ENCODE measurements at places on chromosomes 6 and 20. TPM values are rescaled to one million over a fixed set of nuclear protein-coding genes. Genes with fewer than 3 reads are reported as not detected.

DNA sequence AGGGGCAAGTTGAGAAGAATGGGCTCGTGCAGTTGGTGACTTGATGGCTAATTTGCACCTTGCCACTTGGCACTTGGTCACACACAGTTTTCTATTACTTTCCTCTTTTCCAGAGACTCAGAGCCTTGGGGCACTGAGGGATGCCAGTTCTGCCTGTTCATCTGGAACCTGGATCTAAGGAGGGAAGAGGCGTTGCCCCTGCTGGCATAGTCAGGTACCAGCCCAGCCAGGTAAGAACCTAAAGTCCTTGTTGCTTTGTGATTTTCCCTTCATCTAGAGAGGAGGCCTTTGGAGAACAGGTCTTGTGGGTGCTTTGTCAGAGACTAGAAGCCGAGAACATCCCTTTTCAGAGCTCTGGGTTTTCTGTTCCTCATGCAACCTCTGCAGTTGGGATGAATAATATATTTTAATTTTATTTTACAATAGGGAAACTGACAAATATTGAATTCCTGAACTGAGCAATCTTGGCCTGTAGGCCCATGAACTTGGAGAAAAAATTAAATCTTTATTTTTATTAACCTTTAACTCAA lies 11.4 kb downstream of the SYTL3 start:
- DNase-seq = no peak
- no peaks in the 10 kb centered on the region for H3K4me1 ChIP-seq
- no peaks in the 10 kb centered on the region for H3K27me3 ChIP-seq
- H3K4me3 ChIP-seq = no peak overlapping the region
- no peak overlapping the region for H3K27ac ChIP-seq

DNA sequence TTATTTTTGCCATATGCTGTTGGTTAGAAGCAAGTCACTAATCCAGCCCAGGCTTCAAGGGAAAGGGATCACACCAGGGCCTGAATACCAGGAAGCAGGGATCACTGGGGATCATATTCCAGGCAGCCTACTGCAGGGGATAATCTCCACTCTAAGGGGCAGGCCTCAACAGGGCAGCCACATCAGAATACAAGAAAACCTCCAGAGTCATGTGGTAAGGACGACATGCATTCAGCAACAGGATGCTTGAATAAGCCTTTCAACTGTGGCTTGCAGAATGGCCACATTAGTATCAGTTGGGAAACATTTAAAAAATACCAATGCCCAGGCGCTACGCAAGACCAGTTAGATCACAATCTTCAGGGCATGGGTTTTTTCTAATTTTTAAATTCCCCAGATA lies 109.1 kb downstream of the LY86 start:
- no peaks in the 10 kb centered on the region for H3K36me3 ChIP-seq
- H3K4me3 ChIP-seq = no peak overlapping the region
- H3K4me1 ChIP-seq = peaks cover 52% of the 10 kb centered on the region
- no peaks in the 10 kb centered on the region for H3K27me3 ChIP-seq
- DNase-seq = no peak

DNA sequence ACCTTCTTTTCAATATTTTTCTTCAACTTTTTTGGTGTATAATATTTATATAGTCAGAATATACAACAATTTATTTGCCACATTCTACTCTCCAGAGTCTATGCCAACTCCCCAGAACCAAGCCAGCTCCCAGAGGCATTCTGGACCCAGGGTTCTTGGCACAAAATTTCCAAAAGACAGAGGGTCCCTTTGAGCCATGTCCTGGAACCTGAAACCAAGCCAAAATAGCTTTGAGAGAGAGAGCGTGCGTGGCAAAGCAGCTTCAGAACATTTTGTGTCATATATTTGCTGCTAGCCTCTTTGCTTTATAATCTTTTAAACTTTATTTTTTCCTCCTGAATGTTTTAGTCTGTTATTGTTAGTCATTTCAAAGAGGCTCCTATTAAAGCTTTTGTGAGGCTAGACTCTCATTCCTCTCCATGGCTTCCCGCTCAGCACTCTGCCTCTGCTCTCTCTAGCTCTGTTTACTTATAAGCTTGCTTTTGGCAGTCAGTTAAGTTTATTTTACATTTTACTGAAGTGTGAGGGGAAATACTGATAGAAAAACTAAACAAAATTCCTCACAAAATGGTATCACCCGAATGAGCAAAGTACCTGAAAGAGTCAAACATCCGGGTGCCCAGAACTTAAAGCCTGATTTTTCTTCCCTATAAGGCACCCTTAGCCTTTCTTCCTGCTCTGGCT lies 605.1 kb upstream of the ID4 start:
- no peak overlapping the region for H3K27ac ChIP-seq
- H3K36me3 ChIP-seq = no peaks in the 10 kb centered on the region
- no peaks in the 10 kb centered on the region for H3K27me3 ChIP-seq
- no peaks in the 10 kb centered on the region for H3K4me1 ChIP-seq
- no peak for DNase-seq
- H3K4me3 ChIP-seq = no peak overlapping the region

GRCh38 chr6:136067731-136068341 lies 182.3 kb downstream of the MTFR2 start:
- peak overlapping the region; percentile 45 for H3K27ac ChIP-seq
- H3K4me1 ChIP-seq = peaks cover 16% of the 10 kb centered on the region
- no peaks in the 10 kb centered on the region for H3K27me3 ChIP-seq
- no peaks in the 10 kb centered on the region for H3K36me3 ChIP-seq

PTPRT gene
- 0.07 TPM for total RNA-seq

- no peaks in the 10 kb centered on the region for H3K36me3 ChIP-seq
- H3K27me3 ChIP-seq = no peaks in the 10 kb centered on the region
- H3K4me3 ChIP-seq = no peak overlapping the region
- no peak overlapping the region for H3K27ac ChIP-seq
- no peak for DNase-seq
Measured at GRCh38 chr6:106072501-106073090, 13.5 kb upstream of the PRDM1 start.

BNIP5 gene
- not detected for total RNA-seq

- peaks cover 33% of the 10 kb centered on the region for H3K36me3 ChIP-seq
- H3K27ac ChIP-seq = peak within 1 kb of the TSS; percentile 95
- H3K4me3 ChIP-seq = peak within 1 kb of the TSS; percentile 100
Measured at GRCh38 chr20:407953-408842, at the start of gene RBCK1. RBCK1 (plus strand) TSS chr20:408299; CDS start chr20:408758, 459 bp downstream.

DNA sequence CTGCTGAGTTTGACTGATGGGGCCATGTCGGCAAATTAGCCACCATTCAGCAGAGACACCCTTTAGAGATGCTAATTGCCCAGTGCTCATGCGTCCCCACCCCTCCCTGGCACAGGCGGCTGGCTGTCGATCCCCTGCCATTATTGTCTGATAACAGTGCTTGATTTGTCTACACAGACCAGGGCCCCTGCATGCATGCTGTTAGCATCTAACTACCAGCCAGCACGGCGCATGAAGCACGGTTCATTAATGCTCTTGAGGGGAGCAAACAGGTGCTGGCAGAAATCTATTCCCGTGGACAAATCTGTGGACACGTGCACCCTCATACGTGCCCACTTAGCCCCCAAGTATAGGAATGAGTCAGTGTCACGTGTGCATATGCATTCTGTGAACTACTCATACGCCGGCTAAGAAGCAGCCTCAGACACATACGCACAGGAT lies 32.2 kb downstream of the KCNB1 start:
- DNase-seq = no peak
- no peaks in the 10 kb centered on the region for H3K36me3 ChIP-seq

- H3K36me3 ChIP-seq = no peaks in the 10 kb centered on the region
- H3K27me3 ChIP-seq = peaks cover 17% of the 10 kb centered on the region
- no peak overlapping the region for H3K27ac ChIP-seq
- H3K4me1 ChIP-seq = no peaks in the 10 kb centered on the region
- no peak overlapping the region for H3K4me3 ChIP-seq
- DNase-seq = peak; percentile 21
Measured at GRCh38 chr6:106927531-106928398, 46.8 kb downstream of the CD24 start.

SRSF12 gene
- total RNA-seq = 0.14 TPM

CTCFL gene
- total RNA-seq = not detected

- no peak overlapping the region for H3K27ac ChIP-seq
- no peaks in the 10 kb centered on the region for H3K27me3 ChIP-seq
- no peaks in the 10 kb centered on the region for H3K36me3 ChIP-seq
- DNase-seq = no peak
- H3K4me1 ChIP-seq = no peaks in the 10 kb centered on the region
Measured at GRCh38 chr20:48302149-48302548, 516.9 kb upstream of the SULF2 start.

GRCh38 chr6:53233309-53233708 lies 84.7 kb upstream of the GCM1 start:
- no peak overlapping the region for H3K27ac ChIP-seq
- no peak for DNase-seq
- no peak overlapping the region for H3K4me3 ChIP-seq

- H3K4me3 ChIP-seq = no peak overlapping the region
- H3K27me3 ChIP-seq = peaks cover 3% of the 10 kb centered on the region
- H3K36me3 ChIP-seq = no peaks in the 10 kb centered on the region
- no peak overlapping the region for H3K27ac ChIP-seq
Measured at GRCh38 chr6:149437212-149437611, 37.1 kb downstream of the SUMO4 start.

DNA sequence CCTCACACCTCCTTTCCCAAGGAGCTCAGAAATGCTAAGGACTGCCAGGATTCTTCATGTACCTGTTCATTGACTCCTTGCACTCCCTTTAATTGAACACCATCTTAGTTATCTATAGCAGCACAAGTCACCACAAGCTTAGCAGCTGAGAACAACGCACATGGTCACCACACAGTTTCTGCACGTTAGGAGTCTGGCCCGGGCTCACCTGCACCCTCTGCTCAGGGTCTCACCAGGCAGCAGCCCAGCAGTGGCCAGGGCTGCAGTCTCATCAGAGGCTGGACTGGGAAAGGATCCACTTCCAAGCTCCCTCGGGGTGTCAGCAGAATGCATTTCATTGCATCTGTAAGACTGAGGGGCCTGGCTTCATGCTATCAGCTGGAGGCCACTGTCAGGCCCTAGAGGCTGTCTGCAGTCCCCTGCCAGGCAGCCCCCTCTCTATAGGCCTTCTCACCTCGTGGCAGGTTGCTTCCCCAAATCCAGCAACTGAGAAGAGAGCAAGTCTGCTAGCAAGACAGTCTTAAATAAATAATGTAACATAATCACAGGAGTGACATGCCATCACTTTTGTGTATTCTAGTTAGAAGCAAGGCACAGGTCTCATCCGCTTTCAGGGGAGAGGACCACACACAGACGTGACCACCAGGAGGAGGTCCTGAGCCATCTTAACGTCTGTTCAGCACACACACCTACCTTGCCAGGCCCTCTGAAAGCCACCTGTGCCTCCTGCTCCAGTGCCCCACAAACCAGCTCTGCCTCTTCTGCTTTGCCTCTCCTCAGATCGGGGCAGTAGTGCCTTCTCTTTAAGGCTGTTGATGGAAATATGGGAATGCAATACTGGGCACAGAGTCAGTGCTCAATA lies 165.2 kb upstream of the CST7 start:
- peaks cover 3% of the 10 kb centered on the region for H3K27me3 ChIP-seq
- no peak overlapping the region for H3K4me3 ChIP-seq
- H3K4me1 ChIP-seq = no peaks in the 10 kb centered on the region
- no peaks in the 10 kb centered on the region for H3K36me3 ChIP-seq
- no peak for DNase-seq
- no peak overlapping the region for H3K27ac ChIP-seq

EPM2A gene
- total RNA-seq = 39.8 TPM

GRCh38 chr20:18055261-18055660 lies 2.5 kb downstream of the OVOL2 start:
- H3K4me1 ChIP-seq = peaks cover 13% of the 10 kb centered on the region
- no peaks in the 10 kb centered on the region for H3K36me3 ChIP-seq
- no peak overlapping the region for H3K4me3 ChIP-seq
- peaks cover 39% of the 10 kb centered on the region for H3K27me3 ChIP-seq

GRCh38 chr6:92354270-92354829 lies 1065.0 kb downstream of the EPHA7 start:
- no peak for DNase-seq
- H3K4me3 ChIP-seq = no peak overlapping the region
- H3K4me1 ChIP-seq = no peaks in the 10 kb centered on the region

PROKR2 gene
- not detected for total RNA-seq

Measured in heart left ventricle (tissue), 16 donors.